Activated CD4-positive, alpha-beta T cell treated with anti-CD3 and anti-CD28 coated beads, Interleukin-2, amount 50 U/mL, for 48 hours (primary cell): ENCODE measurements at places on chromosomes 2 and 18.

DNA sequence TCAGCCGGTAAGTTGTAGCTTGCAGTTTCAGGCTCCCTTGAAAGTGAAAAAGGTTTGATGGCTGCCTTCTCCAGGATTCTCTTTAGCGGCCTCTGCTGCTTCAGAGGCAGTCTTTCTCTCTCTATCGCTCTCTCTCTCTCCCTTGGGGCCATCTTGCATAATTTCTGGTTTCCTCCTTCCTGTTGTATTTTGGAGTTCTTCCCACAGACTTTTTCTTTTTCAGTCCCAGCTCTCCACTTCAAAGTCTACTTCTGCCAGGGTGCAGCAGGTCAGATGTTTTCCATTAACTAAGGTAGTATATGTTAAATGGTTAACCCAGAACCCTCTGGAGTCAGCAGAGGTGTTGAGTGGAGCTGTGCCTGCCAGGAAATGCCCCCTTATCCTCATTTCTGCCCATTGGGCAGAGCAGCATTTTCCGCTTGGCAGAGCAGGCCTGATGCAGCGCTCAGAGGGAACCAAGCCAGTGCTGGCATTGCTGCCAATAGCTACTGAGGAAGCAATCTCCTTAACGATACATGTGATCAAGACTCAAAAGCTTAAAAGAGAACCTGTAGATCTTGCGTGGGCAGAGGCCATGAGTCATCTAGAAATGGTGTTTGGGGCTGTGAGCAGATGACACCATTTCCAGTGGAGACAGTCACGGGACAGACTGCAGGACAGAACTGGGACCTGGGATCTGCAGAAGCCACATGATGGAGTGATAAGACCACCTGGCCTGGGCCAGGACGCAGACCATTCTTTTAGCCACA lies 20.8 kb downstream of the DBI start:
- DNase-seq: peak; percentile 36

- no peak for DNase-seq
Observed at GRCh38 chr2:58449286-58450010, 208.3 kb upstream of the FANCL start.

DNA sequence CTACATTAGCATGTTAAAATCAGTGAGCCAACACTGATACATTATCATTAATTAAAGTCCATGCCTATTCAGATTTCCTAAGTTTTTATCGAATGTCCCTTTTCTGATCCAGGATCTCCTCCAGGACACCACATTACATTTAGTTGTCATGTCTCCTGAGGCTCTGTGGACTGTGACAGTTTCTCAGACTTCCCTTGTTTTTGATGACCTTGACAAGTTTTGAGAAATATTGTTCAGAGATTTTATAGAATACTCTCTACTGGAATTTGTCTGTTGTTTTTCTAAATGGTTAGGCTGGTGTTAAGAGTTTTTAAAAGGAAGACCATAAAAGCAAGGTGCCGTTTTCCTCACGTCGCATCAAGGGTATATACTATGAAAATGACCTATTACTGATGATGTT lies 16.3 kb upstream of the MAPRE3 start:
- no peak for DNase-seq

- DNase-seq: no peak
Observed at GRCh38 chr2:127887776-127888130, 2.0 kb upstream of the AMMECR1L start.

DNA sequence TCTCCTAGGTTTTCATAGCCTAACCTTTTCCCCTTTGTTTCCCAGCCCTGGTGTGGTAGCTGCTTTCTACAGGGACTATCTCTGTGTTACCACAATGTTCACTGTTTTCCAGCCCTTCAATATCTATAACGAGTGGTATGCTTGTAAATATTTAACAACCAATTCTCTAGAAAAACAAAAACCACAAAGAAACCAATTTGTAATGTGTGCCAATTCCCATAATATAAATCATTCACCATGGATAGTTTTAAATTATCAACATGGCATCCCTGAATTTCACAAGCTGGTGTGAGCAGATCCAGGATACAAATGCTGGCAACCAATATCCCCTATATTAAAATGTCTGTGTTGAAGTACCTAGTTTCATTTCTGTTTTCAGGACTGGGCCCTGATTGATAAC lies 207.5 kb upstream of the FBXO11 start:
- DNase-seq: no peak

DNA sequence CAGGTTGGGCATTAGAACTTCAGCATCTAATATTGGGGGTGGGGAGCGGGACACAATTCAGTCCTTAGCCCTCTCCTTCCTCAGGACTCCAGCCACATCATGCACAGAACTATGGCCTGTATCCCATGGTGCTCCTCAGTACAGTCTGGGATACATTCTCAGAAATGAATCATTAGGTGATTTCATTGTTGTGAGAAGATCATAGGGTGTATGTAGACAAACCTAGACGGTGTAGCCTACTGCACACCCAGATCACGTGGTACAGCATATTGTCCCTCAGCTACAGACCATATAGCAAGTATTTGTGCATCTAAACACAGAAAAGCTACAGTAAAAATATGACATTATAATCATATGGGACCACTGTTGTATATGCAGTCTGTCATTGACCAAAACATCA lies 23.2 kb upstream of the IMP4 start:
- no peak for DNase-seq

DNA sequence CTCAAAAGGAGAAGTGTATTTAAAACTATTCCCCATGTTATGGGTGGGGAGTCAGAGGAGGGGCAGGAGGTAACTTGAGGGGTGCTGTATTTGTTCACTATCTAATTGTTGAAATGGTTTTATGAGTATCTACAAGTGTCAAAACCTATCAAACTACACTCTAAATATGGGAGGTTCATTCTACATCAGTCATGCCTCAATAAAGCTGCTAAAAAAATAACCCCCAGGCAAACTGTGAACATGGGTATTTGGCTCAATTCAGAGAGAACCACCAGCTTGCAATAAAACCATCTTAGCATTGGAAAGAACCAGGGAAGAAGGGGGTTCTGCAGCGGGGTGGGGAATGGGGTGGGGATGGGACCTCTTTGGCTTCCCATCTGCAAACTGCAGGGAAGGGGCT lies 176.0 kb upstream of the SMAD2 start:
- DNase-seq: no peak

- peak; percentile 48 for DNase-seq
Observed at GRCh38 chr2:240433973-240434727, 1.3 kb upstream of the GPC1 start.

DNA sequence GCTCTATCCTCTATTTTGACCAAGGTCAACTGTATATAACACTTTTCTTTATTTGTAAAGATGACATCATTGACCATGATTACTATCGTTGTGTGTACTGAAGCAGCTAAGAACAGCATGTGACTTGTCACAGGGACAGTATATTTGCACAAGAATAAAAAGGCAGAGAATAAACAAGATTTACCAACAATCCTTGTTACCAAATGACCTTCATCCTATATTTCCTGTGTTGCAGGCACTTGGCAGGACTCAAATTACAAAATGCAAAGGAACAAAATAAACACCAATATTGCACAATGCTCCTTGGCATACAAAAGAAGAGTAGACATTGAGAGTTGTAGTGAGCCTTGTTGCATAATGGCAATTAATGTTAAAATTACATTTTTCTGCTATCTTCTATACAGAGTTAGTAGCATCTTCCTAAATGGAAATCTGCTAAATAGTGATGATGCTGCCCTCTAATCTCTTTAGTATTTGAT lies 61.8 kb downstream of the RFTN2 start:
- DNase-seq: no peak

- no peak for DNase-seq
Observed at GRCh38 chr18:22470248-22471235, 52.8 kb upstream of the CTAGE1 start.

GRCh38 chr2:218806346-218806978 lies 24.5 kb downstream of the CYP27A1 start:
- no peak for DNase-seq

GRCh38 chr18:48815581-48816324 lies 135.0 kb downstream of the SMAD7 start:
- DNase-seq: peak; percentile 30

- no peak for DNase-seq
Observed at GRCh38 chr18:12816451-12816850, 67.6 kb downstream of the PTPN2 start.

- no peak for DNase-seq
Observed at GRCh38 chr2:11624893-11625292, 45.1 kb downstream of the NTSR2 start.

DNA sequence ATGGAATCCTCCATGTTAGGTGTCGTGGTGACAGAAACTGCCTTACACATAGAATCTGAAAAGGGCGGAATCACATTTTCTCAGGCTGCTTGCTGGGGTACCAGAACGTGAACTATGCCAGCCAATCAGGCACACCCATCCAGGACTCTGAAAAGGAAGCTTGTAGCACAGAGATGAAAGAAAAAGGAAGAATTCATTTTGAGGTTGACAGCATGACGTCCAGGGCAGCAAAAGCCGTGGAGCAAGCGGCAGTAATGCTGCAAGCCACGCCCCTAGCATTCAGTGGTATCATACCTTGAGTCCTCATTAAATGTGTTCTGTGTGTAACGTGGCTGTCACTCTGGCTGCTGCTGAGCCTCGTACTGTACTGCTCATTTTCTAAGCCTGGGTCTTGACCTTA lies 304.0 kb downstream of the DYSF start:
- DNase-seq: no peak

DNA sequence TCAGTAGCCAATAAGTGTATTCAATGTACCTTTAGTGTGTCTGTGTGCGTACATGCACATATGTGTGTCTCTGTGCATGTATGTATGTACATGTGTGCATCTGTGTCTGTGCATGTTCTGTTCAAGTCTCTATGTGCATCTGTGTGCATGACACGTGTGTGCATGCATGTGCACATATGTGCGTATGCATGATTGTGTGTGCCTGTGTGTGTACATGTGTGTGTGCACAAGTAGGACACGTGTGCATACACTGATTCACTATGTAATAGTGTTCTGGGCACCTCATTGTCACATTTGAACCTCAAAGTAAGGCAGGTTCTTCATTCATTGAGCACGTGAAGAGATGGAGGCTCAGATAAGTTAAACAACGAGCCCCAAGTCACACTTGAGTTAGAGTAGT lies 142.6 kb upstream of the COPS8 start:
- DNase-seq: no peak

DNA sequence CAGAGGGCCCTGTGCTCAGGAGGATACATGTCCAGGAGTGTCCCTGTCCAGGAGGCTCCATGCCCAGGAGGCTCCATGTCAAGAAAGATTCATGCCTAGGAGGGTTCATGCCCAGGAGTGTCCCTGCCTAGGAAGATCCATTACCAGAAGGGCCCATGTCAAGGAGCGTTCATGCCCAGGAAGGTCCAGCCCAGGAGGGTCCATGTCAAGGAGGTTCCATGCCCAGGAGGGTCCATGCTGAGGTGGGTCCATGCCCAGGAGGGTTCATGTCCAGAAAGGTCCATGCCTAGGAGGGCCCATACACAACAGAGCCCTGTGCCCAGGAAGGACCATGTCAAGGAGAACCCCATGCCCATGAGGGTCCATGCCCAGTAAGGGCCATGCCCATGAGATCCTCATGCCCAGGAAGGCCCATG lies 7.0 kb downstream of the GPR35 start:
- no peak for DNase-seq

DNA sequence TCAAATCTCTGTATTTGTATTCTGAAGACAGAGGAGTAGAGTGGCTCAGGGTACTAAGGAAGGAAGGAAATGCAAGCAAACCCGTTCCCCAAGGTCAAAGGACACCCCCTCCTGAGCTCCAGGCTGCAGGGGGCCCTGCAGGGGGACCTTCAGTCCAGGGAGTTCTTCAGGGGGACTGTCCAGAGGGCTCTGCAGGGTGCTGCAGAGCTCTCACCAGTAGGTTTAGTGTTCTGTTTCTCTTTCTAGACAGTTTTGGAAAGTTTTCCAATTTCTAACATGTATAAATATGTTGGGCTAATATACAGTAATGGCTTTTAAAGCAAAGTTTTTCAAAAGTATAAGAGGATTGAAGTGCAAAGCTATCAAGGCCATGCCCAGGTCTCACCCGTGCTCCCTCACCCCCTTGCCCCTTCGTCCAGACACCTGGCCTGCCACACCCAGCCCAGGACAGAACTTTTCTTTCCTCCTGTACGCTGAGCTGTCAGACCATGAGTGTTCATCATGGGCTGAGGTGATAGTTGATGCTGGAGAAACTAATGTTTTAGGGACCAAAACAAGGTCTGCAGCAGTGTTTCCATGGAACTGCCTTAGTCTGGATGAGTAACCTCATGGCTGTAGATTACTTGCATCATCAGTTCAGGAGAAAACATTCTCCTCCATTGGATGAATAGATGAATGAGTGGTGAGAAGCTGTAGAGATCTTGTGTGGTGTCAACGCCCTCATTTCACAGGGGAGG lies 134.2 kb downstream of the GLI2 start:
- no peak for DNase-seq

GRCh38 chr2:194203898-194204297 lies 1453.1 kb upstream of the SLC39A10 start:
- DNase-seq: no peak

DNA sequence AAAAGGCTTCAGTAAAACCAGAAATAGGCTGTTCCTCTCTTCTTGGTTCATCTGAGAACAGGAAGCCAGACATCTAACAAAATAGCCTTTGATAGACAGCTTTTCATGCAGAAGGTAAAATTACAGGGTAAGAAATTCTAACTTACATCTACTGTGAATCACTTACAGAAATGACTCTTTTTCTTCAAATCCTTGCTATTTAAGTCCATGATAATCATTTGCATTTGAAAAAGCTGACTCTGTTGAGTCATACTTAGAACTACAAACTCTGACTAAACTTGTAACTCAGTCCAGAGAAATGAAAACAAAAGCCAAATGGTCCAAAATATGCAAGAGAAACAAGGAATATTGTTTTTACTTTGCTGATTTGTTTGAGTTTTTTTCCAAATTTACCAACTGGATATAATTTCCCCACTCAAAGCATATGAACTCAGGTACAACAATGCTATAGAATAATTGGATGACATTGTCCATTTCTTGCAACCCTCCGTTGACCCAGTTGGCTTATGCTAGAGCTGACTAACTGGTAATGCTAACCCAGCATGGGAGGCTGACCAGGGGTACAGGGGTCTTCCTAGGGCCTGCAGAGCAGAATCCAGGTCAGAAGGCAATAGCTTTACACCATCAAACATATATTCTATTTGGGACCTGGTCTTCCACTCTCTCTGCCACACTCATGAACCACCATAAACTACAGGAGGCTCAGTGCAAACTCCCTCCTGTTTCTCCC lies 18.8 kb upstream of the MREG start:
- no peak for DNase-seq

GRCh38 chr2:160264308-160264707 lies 64.2 kb upstream of the ITGB6 start:
- no peak for DNase-seq

DNA sequence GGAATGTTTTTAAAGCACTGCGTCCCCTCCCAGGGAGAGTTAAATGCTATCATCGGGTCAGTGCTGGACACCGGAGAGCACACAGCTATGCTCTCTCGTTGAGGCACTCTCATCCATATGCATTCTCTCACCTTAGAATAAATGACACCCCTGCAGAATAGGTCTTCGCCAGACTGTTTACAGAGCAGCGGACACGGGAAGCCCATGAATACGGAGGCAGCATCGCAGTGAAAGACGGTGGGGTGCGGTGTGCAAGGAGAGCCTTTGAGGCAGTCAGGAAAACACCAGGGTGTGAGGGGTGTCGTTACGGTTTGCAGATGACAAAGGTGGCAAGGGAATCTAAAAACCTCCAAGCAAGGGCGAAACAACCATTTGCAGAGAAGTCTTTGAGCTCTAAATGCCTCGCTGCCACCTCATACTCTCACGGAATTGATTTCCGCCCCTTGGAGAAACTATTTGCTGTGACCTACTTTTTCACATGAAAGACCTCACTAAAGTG lies 169.2 kb upstream of the FHL2 start:
- DNase-seq: no peak

GRCh38 chr18:62379051-62379450 lies 53.9 kb downstream of the TNFRSF11A start:
- no peak for DNase-seq

- no peak for DNase-seq
Observed at GRCh38 chr2:172858473-172858745, 122.8 kb downstream of the RAPGEF4 start.
